ENCODE measurements at places on chromosomes 2 and 18.

- DNase-seq = no peak
These were observed 110.1 kb upstream of the FBXO11 start for GRCh38 chr2:48016225-48017019.

GRCh38 chr2:60556576-60557485, 3.4 kb upstream of the BCL11A start:
- no peak for DNase-seq

DNA sequence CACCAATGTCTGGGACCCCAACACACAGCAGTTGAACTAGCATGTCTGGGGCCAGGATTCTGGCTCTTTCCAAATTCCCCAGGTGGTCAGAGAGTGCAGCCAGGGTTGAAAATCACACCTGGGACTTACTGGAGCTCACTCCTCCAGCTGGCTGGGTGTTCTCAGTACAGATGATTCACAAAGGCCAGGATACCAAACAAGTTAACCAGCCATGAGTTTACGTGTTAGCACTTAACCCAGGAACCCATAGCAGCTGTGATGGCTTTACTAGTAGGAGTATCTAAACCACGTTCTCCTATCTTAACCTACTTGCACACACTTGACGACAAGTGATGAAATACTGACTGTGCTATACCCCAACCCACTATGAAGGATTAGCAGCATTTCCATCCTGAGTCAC, 222.8 kb downstream of the FBXO15 start:
- no peak for DNase-seq

GRCh38 chr2:202847693-202848524, 23.7 kb downstream of the ICA1L start:
- DNase-seq = no peak

DNA sequence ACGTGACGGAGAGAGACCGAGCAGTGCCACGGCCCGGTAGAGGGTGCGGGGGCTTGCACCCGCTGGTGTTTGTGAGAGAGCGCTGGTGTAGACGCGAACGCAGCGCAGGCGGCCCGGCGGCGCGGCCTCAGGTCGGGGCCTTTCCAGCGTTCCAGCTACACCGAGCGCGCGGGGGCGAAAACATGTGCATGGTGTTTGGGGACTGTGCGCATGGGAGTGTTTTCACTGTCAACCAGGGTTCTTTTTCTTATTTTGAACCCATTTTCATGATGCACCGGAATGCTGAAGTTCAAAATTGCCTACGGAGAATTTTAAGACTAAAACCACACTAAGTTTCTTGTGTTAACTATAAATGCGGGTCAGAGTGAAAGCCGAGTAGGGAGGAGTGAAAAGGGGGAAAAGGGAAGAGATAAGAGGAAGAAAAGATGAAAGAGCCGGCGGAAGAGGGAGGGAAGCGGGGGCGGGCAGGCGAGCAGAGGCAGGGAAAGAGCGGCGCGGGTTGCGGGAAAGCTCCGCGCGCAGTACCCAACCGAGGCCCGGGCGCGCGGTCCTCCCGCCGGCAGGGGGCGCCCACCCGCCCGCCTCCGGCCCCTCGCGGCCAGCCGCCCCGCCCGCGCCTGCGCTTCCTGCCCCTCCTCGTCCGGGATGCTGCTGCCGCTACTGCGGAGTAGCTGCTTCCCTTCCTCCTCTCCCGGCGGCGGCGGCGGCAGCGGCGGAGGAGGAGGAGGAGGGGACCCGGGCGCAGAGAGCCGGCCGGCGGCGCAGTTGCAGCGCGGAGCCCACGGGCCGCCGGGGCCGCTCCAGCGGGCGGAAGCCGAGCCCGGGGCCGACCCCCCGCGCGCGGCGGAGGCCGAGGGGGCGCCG, at the start of gene RAB12:
Gene RAB12 (plus strand): TSS at position 643 of the 864 bp plus-strand sequence. CDS start 3 bp downstream, at position 646.
- DNase-seq = peak; percentile 78

DNA sequence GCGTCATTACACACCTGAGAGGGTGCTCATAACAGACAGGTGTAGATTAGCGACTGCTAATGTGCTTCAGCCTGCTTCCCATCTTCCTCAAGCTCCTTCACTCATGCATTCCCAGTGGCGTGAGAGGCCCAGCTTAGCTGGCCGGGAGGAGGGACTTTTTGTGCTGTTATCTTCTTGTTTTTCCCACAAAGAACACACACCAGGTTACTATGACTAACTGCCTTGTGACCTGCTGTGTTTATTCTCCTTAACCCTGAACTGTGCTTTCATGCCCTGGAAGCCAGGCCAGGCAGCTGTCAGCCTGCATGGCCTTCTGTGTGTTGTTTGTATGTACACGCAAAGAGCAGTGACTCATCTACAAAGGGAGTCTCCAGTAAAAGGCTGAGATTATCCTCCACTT, 143.8 kb downstream of the PIEZO2 start:
- DNase-seq = no peak

- no peak for DNase-seq
These were observed 103.9 kb upstream of the ACVR1C start for GRCh38 chr2:157732596-157732995.

DNA sequence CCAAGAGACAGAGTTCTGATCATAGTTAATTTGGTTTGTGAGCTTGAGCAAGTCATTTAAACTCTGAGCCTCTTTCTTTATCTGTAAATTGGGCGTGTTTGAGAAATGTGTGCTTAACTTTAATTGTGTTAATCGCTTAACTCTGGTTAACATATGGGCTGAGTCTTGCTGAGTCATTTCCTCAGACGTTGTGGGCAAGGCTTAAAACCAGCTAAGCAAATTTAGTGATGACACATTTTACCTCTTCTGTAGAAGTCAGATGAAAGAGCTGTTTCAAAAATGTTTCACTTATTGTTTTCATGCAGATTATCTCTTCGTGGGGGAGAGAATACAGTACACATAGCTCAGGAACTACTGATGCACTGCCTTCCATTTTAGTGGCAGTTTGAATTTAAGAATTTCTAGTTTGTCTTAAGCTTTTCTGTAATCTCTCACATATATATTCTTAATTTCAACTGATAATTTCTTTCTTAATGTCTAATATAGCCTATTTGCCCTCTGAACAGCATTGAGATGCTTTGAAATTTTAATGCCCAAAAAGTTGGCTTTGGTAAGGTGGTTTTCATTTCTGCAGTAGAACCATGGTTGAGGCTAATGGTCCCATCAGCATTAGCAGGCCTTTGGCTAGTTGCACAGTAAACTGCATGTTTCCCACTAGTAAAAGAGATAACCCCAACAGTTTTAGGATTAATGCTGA, 34.9 kb downstream of the RAB10 start:
- DNase-seq = no peak

GRCh38 chr2:67476809-67477790, 80.0 kb downstream of the ETAA1 start:
- no peak for DNase-seq

GRCh38 chr18:2515908-2516625, 55.2 kb downstream of the METTL4 start:
- no peak for DNase-seq

- DNase-seq = no peak
These were observed 3.2 kb upstream of the VAPA start for GRCh38 chr18:9910661-9911060.

DNA sequence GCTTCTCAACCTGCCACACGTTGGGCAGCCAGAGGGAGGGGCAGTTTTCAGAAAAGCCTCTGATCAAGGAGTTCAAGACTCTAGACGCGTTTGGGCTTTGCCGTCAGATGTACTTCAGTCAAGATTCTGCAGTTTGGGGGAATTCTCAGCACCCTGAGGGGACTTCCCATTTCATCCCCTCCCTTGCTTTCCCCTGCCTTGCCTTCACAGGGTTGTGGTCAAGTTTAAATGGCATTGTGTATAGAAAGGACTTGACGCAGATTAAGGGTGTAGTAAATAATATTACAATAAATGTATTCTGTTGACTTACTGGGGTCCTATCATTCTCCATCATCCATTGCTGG, 198.3 kb upstream of the NABP1 start:
- DNase-seq = no peak

- DNase-seq = no peak
These were observed 65.2 kb downstream of the RNF144A start for GRCh38 chr2:6982449-6982848.
